SW 1271 (cell line): ENCODE measurements at places on chromosomes 11 and 22.

DNA sequence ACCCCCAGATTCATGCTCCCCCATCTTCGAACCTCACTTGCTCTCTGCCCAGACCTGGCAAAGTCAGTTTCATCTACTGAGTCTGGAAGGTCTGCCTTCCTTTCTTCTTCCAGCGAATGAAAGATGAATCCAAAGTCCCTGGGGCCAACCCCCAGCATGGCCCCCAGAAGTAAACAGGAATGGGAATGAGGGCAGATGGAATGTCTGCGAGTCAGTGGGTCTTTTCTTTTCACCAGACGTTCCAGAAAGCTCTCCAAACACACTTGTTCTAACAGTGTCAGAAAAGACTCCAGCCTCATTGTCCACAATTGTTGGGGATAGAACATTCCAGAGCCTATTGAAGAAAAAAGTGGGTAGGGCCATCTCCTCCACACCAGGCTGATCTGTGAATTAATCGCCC is 28.6 kb downstream of the RIBC2 start:
- DNase-seq = no peak

DNA sequence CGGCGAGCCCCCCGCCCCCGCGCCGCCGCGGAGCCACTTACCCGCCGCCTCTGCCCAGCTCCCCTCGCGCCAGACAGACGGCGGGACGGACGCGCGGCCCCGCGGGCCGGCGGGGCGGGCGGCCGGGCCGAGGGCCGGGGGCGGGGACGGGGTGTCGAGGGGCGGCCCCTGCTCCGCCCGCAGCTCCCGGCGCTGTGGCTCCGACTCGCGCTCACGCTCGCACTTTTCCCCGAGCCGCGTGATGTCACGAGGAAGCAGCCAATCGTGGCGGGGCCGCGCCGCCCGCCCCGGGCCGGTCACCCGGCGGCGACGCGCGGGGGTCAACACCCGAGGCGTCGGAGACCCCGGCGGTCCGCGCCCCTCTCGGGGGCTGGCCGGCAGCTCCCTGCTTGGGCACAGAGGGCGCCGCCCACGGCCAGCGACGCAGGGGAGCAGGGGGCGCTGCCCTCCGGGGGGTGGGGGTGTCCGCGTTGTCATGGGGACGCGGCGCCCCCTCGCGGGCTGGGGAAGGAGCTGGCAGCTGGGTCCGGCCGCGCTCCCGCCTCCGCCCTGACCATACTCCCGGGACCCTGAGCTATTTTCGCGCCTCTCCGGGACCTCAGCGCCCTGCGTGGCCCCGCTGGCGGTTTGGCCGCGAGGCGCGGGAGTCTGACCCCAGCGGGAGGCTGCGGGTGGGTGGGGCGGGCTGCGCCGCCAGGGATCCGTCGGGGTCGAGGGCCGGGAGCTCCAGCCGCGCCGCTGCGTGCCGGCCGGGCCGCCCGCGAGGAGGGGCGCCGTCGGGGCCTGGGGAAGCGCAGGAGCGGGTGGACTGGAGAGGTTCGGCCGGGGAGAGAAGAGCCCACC is at the start of gene CHRM4:
Gene CHRM4, minus strand, starts transcription at position 199 of the 843 bp plus-strand sequence. CDS start 5,219 bp downstream, outside the sequence.
- DNase-seq = no peak

DNA sequence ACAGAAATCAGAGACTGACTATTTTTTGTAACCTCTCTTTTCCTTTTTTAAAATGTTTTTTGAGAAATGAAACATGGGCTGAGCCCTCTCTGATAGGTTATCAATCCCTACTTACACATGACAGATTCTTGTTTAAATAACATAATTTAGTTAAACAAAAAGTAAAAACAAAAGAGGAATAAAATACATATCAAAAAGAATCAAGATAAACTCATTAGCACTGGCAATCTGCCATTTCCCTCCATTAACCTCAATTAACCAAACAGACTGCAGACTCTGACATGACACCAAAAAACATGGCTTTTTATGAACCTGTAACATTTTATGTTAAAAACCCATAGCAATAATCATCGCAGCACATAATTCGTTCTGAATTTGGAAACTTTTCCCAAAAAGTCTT is 284.4 kb upstream of the MTNR1B start:
- DNase-seq = no peak

DNA sequence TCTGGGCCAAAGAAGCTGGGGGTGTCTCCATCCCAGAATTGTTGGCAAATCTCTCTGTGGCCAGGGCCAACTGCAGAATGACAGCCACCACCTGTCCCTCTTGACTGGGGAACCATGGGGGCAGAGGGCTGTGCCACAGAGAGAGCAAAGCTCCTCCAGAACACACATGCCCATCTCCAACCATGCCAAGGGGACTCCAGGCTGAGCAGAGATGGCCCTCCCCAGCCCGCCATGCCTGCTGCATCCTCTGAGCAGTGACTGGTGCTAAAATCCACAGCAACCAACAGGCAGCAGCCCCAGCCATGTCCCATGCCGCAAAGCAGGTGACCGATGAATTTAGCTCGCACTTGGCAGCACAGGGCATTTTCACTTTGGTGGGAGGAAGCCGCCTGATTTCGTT is 45.0 kb downstream of the LARGE1 start:
- DNase-seq = no peak

GRCh38 chr11:129208863-129209262 is 16.7 kb upstream of the ARHGAP32 start:
- no peak for DNase-seq

- no peak for DNase-seq
Observed at GRCh38 chr11:28114116-28114515, 5.9 kb downstream of the METTL15 start.

DNA sequence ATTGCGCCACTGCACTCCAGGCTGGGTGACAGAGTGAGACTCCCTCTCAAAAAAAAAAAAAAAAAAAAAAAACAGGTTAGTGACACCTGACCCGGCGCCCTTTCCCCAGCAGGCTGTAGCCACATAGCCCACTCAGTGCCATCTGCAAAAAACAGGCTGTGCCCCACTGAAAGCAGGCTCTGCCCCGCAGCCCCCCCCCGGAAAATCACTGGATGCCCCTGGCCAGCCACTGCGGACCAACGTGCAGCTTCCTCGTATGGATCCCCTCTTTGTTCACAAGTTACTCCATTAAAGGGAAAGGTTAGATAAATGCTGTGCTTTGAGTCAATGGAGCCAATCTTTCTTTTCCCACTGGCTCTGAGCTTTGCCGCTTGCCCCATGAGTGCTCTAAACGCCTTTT is 660.3 kb downstream of the TBC1D22A start:
- no peak for DNase-seq
